Spleen (tissue), 13 donors: ENCODE measurements at places on chromosomes 2 and 18. TPM values are rescaled to one million over a fixed set of nuclear protein-coding genes. Genes with fewer than 3 reads are reported as not detected.

The RGPD3 gene
- total RNA-seq: 3.5 TPM

The ATP6V1C2 gene
- not detected for total RNA-seq

The OTOS gene
- total RNA-seq: not detected

The CNDP1 gene
- total RNA-seq: not detected

The KCNIP3 gene
- 4.4 TPM for total RNA-seq

The ELOA2 gene
- total RNA-seq: not detected

The KIF1A gene
- 0.85 TPM for total RNA-seq

GRCh38 chr2:227865291-227865690, 6.1 kb upstream of the DAW1 start:
- no peak for DNase-seq
- H3K36me3 ChIP-seq: no peaks in the 10 kb centered on the region
- H3K4me3 ChIP-seq: no peak overlapping the region

DNA sequence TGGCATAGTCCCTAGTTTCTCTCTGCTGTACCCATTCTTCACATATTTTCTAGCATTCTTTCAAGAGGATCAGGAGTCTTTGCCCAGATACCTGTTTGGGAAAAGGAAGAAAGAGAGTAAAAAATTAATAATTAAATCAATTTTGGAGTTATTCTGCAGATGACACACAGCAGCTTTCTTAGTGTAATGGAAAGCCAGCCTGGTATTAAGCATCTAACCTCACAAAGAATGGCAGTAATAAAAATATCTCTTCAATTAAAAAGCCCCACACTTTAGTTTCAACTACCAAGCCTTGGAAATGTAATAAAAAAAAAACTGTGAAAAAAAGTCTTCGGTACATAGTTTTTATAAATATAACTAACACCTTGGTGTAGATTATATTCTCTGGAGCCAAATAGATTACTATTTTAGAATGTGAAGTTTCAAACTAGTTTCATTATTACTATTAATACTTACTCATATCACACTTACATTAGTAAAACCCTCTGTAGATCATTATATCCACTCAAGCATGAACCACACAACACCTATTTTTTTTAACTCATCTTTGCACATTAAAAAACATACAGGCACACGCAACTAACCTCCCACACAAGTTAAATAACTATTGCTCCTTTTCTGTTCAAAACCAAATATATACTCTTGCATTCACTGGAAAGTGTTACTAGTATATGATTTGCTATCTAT, 90.9 kb downstream of the GPD2 start:
- DNase-seq: no peak
- H3K4me3 ChIP-seq: no peak overlapping the region
- no peaks in the 10 kb centered on the region for H3K27me3 ChIP-seq
- H3K4me1 ChIP-seq: no peaks in the 10 kb centered on the region

- DNase-seq: no peak
- H3K27ac ChIP-seq: no peak overlapping the region
- H3K4me3 ChIP-seq: no peak overlapping the region
- H3K27me3 ChIP-seq: no peaks in the 10 kb centered on the region
- no peaks in the 10 kb centered on the region for H3K36me3 ChIP-seq
Measured at GRCh38 chr2:164763431-164763830, 78.2 kb downstream of the COBLL1 start.

- H3K4me1 ChIP-seq: peaks cover 30% of the 10 kb centered on the region
- peak overlapping the region; percentile 94 for H3K27ac ChIP-seq
- peaks cover 14% of the 10 kb centered on the region for H3K36me3 ChIP-seq
- H3K27me3 ChIP-seq: no peaks in the 10 kb centered on the region
- peak overlapping the region; percentile 58 for H3K4me3 ChIP-seq
Measured at GRCh38 chr2:127887082-127887775, 1.5 kb upstream of the AMMECR1L start.

DNA sequence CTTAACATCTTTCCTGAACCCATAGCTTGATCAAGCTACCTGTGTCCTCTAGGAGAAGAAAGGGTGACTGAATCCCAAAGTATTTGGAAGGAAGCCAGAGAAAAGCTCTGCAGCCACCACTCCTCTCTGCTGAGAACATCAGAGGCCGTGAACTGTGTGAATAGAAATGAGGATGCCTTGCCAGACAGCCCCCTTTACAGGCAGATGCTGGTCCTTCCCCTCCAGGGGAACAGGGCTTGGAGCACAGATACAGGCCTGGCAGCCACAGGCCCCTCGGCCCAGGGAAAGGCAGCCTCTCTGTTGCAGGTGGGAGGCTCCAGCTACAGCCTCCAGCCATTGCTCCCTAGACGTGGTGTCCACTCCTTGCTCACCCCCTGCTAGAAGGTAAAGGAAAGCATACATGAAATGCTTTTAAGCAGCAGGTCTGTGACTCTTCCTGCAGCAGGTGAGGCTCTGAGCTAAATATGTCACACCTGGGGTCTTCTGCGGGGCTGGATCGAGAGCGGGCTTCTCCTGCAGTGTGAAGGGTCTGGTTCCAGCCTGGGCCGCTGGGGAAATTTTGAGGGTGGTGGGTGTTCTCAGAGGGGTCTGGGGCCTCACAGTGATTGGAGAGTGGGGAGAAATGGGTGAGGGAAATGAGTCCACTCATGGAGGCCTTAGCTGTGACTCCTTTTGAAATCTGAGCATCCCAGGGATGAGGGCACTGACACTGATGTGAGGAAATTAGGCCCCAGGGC, 234.0 kb downstream of the KLHL29 start:
- no peaks in the 10 kb centered on the region for H3K27me3 ChIP-seq
- H3K4me1 ChIP-seq: peaks cover 19% of the 10 kb centered on the region
- H3K4me3 ChIP-seq: no peak overlapping the region
- DNase-seq: peak; percentile 45
- no peak overlapping the region for H3K27ac ChIP-seq
- H3K36me3 ChIP-seq: no peaks in the 10 kb centered on the region

DNA sequence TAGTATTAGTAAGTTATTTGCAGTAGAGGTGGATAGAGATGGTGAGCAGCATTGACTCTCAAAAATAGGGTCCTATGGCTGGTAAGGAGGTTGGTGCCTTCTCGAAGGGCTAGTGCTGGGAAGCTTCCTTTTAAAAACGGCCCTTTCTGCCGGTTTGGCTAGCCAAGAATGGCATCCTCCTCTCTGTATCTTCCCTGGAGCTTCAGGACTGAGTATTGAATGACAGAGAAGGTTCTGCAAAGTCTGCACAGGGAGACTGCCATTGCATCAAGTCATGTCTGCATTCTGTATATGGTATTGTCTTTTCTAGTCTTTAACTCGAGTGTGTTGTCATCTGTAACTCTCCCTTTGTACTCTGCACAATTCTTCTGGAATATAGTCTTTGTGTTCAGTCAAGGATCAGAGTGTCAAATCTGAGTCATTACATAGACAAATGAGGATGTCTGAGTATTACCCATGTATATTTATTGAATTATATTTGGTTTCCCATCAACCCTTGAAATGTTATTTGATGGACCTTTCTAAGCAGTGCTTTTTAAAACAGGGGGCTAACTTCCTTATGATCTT, 1.1 kb downstream of the LDLRAD4 start:
- H3K36me3 ChIP-seq: no peaks in the 10 kb centered on the region
- H3K27me3 ChIP-seq: peaks cover 4% of the 10 kb centered on the region
- H3K4me1 ChIP-seq: peaks cover 36% of the 10 kb centered on the region
- DNase-seq: no peak
- H3K4me3 ChIP-seq: no peak overlapping the region

DNA sequence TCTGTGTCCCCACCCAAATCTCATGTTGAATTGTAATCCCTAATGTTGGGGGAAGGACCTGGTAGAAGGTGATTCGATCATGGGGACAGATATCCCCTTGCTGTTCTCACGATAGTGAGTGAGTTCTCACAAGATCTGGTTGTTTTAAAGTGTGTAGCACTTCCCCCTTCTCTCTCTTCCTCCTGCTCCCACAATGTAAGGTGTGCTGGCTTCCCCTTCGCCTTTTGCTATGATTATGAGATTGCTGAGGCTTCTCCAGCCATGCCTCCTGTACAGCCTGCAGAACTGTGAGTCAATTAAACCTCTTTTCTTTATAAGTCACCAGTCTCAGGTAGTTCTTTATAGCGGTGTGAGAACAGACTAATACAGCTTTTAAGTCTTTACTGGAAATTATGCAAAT, 193.3 kb upstream of the RBBP8 start:
- no peaks in the 10 kb centered on the region for H3K36me3 ChIP-seq
- H3K4me3 ChIP-seq: no peak overlapping the region
- no peak for DNase-seq
- no peak overlapping the region for H3K27ac ChIP-seq
- no peaks in the 10 kb centered on the region for H3K4me1 ChIP-seq

GRCh38 chr18:77495982-77496690, 246.5 kb downstream of the GALR1 start:
- no peaks in the 10 kb centered on the region for H3K4me1 ChIP-seq
- no peaks in the 10 kb centered on the region for H3K27me3 ChIP-seq
- H3K4me3 ChIP-seq: no peak overlapping the region
- DNase-seq: no peak
- no peak overlapping the region for H3K27ac ChIP-seq

DNA sequence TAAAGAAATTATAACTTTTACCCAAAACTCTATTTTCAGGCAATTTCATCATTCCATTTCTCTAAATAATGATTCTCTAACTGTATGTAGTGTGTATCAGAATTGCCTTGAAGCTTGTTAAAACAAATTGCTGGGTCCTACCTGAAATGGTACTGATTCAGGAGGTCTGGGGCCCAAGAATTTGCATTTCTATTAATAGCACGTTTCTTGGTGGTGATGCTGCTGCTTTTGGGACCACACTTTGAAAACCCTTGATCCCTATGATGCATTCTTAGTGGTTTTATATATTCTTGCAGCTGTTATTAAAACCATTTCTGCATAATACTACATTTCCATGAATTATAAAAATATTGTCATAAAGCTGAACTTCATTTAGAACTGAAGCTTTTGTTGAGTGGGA, 140.7 kb downstream of the NCK2 start:
- no peak overlapping the region for H3K4me3 ChIP-seq
- H3K27me3 ChIP-seq: no peaks in the 10 kb centered on the region
- H3K4me1 ChIP-seq: peaks cover 90% of the 10 kb centered on the region

GRCh38 chr2:181779288-181780021, 99.1 kb upstream of the NEUROD1 start:
- peak overlapping the region; percentile 25 for H3K27ac ChIP-seq
- H3K27me3 ChIP-seq: no peaks in the 10 kb centered on the region

DNA sequence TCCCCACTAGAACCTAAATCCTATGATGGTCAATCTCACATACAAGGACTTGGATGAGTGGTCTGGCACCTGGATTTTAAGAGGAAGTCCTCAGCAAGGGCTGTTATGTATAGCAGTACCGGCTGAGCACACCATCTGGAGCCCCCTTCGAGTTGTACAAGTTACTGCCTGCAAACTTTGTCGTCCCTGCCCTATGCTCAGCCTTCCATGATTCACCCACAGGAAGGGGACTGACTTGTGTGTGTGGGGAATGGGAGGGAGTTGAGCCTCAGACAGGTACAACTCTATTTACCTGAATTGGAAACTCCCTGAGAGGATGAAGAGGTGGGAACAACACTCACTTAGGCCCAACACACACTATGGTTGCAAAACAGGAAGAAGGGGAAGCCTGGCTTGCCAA, 186.6 kb downstream of the MYO5B start:
- DNase-seq: no peak
- no peaks in the 10 kb centered on the region for H3K36me3 ChIP-seq
- H3K4me3 ChIP-seq: no peak overlapping the region

DNA sequence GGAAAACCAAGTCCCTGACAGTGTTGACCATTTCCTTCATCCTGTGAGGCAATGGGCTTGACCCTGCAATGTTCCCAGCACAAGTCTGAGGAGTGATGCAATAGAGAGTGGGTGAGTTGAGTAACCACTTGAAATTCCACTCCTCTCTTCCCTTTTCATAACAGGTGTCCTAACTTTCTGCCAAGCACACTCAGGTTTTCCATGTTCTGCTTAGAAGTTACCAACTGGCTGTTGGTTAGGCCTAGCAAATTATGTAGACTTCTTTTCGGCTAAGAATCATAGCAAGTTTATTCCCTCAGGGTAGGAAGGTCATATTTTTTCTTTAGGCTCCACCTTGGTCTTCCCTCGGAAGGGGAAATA, 11.5 kb downstream of the GNLY start:
- H3K4me1 ChIP-seq: peaks cover 60% of the 10 kb centered on the region
- H3K36me3 ChIP-seq: no peaks in the 10 kb centered on the region
- H3K27me3 ChIP-seq: peaks cover 14% of the 10 kb centered on the region
- H3K27ac ChIP-seq: peak overlapping the region; percentile 67
- H3K4me3 ChIP-seq: no peak overlapping the region
- no peak for DNase-seq

- peaks cover 19% of the 10 kb centered on the region for H3K27me3 ChIP-seq
- H3K27ac ChIP-seq: peak overlapping the region; percentile 99
- no peaks in the 10 kb centered on the region for H3K4me1 ChIP-seq
Measured at GRCh38 chr2:28390241-28390745, 2.4 kb upstream of the FOSL2 start.

DNA sequence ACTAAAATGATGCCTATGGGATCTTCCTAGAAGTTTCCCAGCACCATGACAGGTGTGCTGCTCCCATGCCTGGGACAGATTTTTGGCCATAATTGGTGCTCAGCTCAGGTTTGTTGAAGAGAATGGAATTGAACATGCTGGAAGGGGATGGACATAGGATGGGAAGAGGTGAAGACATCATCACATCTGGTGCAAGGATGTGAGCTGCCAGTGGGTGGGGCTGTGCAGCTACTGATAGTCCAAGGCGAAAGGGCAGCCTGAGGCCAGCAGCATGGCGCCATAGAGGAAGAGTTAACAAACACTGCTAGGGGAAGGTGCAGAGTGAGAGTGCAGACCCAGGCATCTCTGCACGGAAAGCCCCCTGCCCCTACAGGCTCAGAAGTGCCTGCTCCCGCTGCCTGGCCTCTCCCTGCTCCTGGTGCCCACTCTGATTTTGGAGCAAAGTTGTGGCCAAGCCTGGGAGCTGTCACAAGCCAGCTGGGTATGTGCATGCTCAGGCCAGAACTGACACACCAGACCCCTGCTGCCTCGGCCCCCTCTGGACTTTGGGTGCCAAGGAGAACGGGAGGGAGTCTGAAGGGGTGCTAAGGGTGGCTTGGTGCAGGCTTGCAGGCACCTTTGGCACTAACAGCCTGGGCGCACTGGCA, 178.6 kb downstream of the ZBTB7C start:
- peaks cover 61% of the 10 kb centered on the region for H3K4me1 ChIP-seq
- no peaks in the 10 kb centered on the region for H3K27me3 ChIP-seq
- peak; percentile 82 for DNase-seq
- H3K36me3 ChIP-seq: no peaks in the 10 kb centered on the region
- H3K4me3 ChIP-seq: no peak overlapping the region

- H3K27ac ChIP-seq: no peak overlapping the region
- H3K36me3 ChIP-seq: no peaks in the 10 kb centered on the region
- no peak for DNase-seq
- no peak overlapping the region for H3K4me3 ChIP-seq
Measured at GRCh38 chr2:227160164-227160563, 3.8 kb downstream of the COL4A4 start.
